ENCODE measurements at places on chromosomes 16 and 17. TPM values are rescaled to one million over a fixed set of nuclear protein-coding genes. Genes with fewer than 3 reads are reported as not detected.

The NPTX1 gene
- total RNA-seq, result 5.6 TPM

The C1QL1 gene
- not detected for total RNA-seq

The YBX2 gene
- not detected for total RNA-seq

The SPATA22 gene
- not detected for total RNA-seq

The SLC35G6 gene
- total RNA-seq, result not detected

The GNAO1 gene
- total RNA-seq, result under 0.01 TPM

The ARL16 gene
- 26.6 TPM for total RNA-seq

The KCNAB3 gene
- 0.85 TPM for total RNA-seq

The NPW gene
- total RNA-seq, result 0.58 TPM

The KRT40 gene
- total RNA-seq, result not detected

The MIEF2 gene
- 11.3 TPM for total RNA-seq

The B4GALNT2 gene
- total RNA-seq, result under 0.01 TPM

The GPRC5B gene
- total RNA-seq, result 8.6 TPM
